Ovary (tissue), 10 donors: ENCODE measurements at places on chromosomes 2 and 18.
A peak's percentile ranks its signal among the peaks of the same experiment; 100 is the strongest.

DNA sequence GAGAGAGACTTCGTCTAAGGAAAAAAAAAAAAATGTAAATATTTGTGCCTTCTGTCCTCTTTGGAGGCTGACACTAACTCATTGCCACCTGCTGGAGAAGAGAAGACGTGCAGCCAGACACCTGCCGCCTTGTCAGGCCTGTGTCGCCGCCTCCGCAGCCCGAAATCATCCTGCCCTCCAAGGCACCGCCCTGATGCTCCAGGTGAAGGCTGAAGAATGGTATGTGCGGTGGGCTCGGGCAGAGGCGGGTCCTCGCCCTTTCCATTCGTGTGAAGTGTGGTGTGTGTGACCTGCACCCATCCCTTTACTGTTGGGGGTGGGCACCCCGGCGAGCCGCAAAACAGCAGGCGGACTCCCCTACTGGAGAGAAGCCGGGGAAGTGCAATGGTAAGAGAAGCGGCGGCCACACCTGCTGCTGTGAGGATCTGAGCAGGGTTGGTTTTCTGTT, 60.4 kb downstream of the FAM161A start:
- H3K36me3 ChIP-seq: no peaks in the 10 kb centered on the region
- peaks cover 2% of the 10 kb centered on the region for H3K4me1 ChIP-seq
- DNase-seq: peak; percentile 39
- no peak overlapping the region for H3K27ac ChIP-seq
- H3K4me3 ChIP-seq: no peak overlapping the region
- no peaks in the 10 kb centered on the region for H3K27me3 ChIP-seq

- H3K4me1 ChIP-seq: no peaks in the 10 kb centered on the region
- H3K4me3 ChIP-seq: no peak overlapping the region
- H3K36me3 ChIP-seq: no peaks in the 10 kb centered on the region
- H3K27me3 ChIP-seq: no peaks in the 10 kb centered on the region
- H3K27ac ChIP-seq: no peak overlapping the region
These were observed 385.7 kb downstream of the STK39 start for GRCh38 chr2:167861574-167862193.

- H3K4me3 ChIP-seq: no peak overlapping the region
- H3K36me3 ChIP-seq: no peaks in the 10 kb centered on the region
- H3K27ac ChIP-seq: no peak overlapping the region
- H3K4me1 ChIP-seq: peaks cover 2% of the 10 kb centered on the region
These were observed 132.1 kb downstream of the WDSUB1 start for GRCh38 chr2:159154366-159154765.

- no peak overlapping the region for H3K27ac ChIP-seq
- no peaks in the 10 kb centered on the region for H3K36me3 ChIP-seq
- no peak overlapping the region for H3K4me3 ChIP-seq
- DNase-seq: no peak
- no peaks in the 10 kb centered on the region for H3K27me3 ChIP-seq
- H3K4me1 ChIP-seq: no peaks in the 10 kb centered on the region
These were observed 242.2 kb downstream of the CDH20 start for GRCh38 chr18:61575419-61575818.

DNA sequence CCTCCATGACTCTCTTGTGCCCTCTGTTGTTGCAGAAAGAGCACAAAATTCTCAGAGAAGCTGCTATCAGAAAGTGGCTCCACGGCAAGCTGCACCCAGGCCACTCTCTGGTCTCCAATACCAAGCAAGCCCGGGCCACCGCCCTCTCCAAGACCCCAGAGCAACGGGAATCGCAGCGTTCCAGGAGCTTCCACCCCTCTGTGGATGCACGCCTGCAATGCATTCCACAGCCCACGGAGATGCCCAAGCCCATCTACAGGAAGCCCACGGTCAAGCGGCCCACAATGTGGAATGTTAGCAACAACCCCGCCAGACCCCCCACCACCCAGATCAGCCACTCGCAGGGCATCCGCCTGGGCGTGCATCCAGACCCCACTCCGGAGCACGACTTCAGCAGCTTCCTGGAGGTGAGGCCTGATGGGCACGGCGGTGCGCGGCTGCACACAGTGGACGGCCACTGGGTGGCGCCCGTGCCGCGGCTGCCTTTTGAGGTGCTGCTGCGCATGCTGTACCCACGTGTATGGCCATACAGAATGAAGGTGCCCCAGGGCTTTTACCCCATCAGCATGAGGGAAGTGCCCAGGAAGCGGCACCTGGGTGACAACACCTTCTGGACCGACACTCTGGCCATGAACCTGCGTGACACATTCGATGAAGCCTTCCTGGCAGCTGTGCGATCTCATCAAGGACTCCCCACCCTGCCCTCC, 6.3 kb downstream of the ANKRD53 start:
- DNase-seq: peak; percentile 45
- H3K4me1 ChIP-seq: no peaks in the 10 kb centered on the region
- H3K4me3 ChIP-seq: no peak overlapping the region
- H3K27ac ChIP-seq: no peak overlapping the region

DNA sequence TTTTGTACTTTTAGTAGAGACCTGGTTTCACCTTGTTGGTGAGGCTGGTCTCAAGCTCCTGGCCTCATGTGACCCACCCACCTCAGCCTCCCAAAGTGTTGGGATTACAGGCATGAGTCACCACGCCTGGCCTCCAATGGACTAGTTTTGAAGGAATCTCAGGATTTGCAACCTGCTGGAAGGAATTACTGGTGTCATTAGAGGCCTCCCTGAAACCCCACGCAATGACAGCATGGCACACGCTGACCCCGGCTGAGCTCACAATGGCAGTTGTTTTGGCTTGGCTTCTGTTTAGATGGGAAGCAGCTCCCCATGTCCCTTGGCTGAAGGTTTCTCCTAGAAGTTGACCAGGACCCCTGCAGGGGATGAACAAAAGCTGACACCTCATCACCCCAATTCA, 23.1 kb upstream of the COPS8 start:
- peaks cover 6% of the 10 kb centered on the region for H3K4me1 ChIP-seq
- no peak for DNase-seq
- H3K27me3 ChIP-seq: no peaks in the 10 kb centered on the region

DNA sequence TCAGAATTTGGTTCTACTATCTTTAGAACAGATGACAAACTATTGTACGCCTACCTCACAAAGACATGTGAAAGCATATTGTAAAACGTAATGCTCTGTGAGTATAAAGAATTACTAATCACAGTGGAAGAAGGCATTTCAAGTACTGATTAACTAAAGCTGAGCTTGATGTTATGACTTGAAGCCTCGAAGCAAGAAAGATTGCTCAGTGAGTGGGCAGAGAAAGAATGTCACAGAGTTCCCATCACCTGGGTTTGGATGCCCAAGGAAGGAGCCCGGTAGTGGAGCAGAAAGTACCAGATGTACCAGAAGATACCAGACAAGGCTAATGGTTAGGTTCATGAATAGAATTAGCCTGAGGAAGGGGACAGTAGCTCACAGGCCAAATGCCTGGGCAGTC, 39.5 kb upstream of the FAM110C start:
- peaks cover 7% of the 10 kb centered on the region for H3K4me1 ChIP-seq
- no peaks in the 10 kb centered on the region for H3K36me3 ChIP-seq
- H3K4me3 ChIP-seq: no peak overlapping the region
- H3K27ac ChIP-seq: no peak overlapping the region
- H3K27me3 ChIP-seq: no peaks in the 10 kb centered on the region

- no peaks in the 10 kb centered on the region for H3K27me3 ChIP-seq
- no peak overlapping the region for H3K4me3 ChIP-seq
- H3K36me3 ChIP-seq: no peaks in the 10 kb centered on the region
- DNase-seq: no peak
- no peak overlapping the region for H3K27ac ChIP-seq
These were observed 286.2 kb upstream of the VRK2 start for GRCh38 chr2:57760381-57760801.
